Activated naive CD4-positive, alpha-beta T cell (primary cell): ENCODE measurements at places on chromosomes 2 and 18.

DNA sequence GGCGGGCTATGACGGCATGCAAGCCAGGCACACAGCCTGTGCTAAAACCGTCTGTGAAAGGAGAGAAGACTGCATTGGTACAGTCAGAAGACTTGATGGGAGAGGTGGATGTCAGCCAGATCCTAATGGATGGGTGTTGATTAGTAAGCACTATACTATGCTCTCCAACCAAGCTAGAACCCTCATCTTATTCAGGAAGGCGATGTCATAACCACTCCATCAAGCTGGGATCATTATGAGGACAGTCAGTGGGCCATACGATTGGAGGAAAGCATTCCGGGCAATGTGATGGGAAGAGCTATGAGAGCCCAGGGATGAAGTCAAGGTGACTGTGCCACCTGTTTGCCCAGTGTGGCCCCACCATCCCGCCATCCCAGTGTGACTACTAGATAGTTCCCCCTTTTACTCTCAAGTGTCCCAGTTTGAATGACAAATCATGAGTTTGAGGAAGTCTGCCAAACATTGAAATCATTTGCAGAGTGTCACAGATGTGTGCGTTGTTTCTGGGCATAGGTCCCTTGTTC lies 66.4 kb downstream of the MRPS9 start:
- DNase-seq, result no peak

- DNase-seq, result no peak
These were observed 608.0 kb downstream of the SUCLG1 start for GRCh38 chr2:83851066-83851465.

DNA sequence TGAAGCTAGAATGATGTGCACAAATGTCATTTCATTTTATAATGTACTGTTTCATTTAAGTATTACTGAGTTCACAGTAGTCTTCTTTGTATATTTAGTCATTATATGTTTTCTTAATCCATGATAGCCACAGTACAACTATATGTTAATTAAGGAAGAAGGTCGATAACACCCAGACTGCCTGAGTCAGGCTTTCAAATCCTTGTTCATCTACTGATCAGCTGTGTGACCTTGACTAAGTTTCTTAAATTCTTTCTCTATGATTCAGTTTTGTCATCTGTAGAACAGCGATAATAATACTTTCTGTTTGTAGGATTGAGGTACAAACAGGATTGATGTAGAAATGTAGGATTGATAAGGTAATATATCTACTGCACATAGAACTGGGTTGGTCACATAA lies 5.4 kb downstream of the GCC2 start:
- DNase-seq, result no peak

- DNase-seq, result no peak
These were observed 8.6 kb upstream of the GPR55 start for GRCh38 chr2:230933521-230934180.
